ENCODE measurements at places on chromosomes 5 and 9.
A peak's percentile ranks its signal among the peaks of the same experiment; 100 is the strongest.

- DNase-seq: no peak
Observed at GRCh38 chr5:10671041-10672008, 89.7 kb downstream of the DAP start.

DNA sequence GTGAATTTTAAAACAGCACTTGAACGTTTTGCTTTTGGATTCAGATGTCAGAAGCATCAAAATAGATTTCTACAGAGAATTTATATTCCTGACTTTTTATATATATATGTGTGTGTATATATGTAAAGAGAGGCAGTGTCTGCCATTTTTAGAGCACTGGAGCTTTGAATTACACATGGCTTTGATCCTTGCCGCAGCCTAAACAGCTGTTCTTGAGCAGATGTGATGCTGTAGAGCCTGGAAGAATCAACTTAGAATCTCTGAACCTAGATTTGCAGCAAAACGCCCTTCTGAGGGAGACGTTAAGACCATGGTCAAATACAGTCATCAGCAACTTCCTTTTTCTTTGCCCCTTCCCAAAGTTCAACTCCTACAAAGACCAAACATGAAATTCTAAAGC is 21.7 kb upstream of the C5orf47 start:
- DNase-seq: no peak

DNA sequence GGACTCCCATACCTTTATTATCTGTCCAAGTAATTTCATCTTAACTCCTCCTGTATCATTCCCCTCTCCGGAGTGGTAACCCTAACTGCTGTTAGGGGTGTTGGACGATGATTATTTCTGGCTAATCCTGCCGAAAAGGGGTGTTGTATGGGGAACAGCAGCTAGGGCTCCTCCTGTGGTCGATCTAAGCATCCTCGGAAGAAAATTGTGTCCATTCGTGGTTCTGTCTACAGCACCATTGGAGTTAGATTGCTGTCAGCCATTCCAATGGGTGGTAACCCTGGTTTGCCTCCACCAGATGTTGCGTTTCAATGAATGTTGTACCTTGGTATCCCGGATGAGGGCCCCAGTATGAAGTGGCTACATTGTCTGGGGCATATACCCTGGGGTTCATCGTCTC is 35.6 kb upstream of the LMNB1 start:
- no peak for DNase-seq

DNA sequence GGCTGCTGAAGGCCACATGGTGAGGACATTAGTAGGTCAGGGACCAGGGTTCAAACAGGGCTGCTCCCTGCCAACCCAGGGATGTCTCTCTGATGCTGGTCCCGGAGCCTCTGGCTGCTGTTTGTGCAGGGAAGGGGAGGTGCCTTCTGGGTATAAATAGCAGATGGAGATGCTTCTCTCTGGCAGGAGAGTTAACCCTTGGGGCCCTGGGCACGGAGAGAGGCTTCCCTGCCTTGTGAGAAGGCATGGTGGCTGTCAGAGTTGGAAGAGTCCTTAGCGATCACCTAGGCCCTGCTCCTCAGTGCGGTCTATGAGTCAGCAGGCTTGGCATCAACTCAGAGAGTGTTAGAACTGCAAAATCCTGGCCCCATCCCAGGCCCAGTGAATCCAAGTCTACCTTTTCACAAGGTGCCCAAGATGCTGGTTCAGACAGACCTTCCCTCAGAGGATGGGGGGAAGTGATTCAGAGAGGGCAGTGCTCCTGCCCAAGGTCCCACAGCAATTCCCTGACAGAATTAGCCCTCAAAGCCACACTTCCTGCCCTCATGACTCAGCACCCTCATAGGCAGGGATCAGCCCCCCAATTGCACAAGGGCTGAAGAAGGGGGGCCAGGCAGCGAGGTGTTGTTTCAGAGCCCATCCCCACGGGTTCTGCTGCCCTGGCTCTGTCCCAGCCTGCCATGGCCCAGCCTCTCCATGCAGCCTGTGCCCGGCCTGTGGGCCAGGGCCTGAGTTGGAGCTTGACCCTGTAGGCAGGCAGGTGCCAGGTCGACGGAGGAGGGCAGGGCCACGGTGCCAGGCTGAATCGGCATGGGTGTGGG is 25.6 kb downstream of the CAMK2A start:
- peak; percentile 97 for DNase-seq

DNA sequence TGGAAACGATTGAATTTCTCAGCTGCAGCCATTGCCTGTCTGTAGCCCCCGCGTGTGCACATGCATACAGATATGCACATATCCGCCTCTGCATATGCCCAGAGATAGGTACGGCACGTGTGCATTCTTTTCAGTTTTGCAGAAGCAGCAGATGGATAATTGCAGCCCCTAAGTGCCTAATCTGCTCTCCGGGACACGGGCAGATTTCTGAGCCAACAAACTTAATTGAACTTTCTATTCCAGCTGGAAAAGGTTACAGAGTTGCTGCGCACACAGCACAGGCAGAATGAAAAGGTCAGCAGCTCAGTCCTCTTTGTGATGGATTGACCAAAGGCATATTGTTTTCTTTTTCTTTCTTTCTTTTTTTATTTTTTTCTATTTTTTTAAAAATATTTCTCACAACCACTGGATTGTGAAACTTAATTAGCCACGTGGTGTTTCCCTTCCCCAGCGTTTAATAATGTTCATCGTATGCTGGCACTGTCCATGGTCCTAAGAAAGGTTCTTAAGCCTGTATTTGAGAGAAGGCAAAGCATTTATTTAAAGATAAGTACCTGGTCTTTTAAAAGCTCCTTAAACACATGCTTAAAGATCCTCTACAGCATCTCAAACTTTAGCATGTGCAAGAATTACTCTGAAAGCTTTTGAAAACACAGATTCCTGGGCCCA is 270.2 kb upstream of the BRINP1 start:
- DNase-seq: no peak

DNA sequence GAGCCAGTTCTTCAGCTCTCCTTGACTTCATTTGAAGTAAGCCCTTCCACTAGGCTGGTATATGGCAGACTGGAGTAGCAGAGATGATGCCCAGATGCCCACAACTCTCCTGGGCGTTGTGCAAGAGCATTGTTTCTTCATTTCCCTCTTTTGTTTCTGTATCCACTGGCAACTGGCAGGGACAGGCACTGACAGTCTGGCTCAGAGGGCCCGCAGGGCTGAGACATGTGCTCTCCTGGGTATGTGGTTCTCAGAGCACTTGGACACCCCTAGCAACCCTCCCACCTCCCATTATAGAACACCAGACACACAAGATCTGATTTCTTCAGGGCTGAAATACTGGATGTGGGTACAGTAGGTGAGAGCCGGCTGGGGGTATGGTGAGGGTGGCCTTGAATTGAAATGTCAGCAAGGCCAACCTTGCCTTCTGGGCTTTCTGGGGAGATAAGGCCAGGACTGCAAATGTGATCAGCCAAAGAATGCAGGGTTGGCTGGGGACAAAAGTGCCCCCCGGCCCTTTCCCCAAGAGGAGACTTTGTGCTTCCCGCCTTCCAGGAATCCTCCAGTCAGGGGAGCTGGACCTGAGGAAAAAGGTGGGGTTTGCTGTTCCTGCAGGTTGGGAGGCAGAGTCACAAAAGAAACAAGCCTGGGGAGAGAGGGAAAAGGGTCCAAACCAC is 28.6 kb upstream of the CTNNA1 start:
- no peak for DNase-seq

DNA sequence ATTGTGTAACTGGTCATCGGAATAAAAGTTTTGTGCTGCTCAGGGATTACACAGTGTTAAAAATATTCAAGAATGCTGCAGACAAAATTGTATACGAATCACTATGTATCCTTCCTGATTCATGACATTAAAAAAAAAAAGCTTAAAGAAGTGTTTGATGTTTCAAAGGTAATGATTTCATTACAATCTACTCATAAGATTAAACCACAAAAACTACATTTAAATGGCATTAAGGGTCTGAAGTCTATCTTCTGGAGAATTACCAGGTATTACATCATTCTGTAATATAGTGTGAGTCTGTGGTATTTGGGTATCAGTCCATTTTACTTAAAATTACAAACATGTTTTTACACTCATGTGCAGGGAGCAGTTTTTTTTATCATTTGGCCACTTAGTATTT is 324.4 kb downstream of the NDUFS4 start:
- DNase-seq: no peak

DNA sequence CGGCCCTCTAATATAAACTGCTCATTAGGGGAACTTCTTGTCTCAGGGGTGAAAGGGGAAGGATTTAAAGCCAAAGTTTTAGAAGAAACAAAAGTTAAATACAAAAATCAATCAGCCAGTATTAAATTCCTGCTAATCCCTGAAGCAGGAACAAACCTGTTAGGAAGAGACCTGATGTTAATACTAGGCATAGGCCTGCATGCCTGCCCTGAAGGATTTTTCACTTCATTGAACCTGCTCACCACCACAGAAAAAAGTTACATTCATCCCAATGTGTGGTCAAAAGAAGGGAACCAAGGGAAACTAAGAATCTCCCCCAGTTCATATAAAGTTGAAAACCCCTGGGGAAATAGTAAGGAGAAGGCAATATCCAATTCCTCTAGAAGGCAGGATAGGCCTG is 9.4 kb upstream of the RNF180 start:
- no peak for DNase-seq

DNA sequence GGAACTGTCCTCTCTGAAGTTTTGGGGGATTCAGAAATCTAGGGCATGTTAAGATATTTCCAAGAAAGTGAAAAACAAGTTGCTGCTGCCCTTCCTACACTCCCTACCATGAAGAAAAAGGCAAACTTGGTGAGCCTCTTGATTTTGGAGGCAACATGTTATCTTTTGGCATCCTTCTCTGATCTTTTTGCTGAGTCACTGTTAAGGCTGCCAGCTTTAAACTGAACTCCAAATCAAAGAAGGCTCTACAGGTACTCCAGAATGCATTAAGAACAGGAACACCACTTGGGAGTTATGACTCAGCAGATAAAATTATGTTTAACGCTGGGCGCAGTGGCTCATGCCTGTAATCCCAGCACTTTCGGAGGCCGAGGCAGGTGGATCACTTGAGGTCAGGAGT is 24.0 kb downstream of the PCDHB15 start:
- no peak for DNase-seq

DNA sequence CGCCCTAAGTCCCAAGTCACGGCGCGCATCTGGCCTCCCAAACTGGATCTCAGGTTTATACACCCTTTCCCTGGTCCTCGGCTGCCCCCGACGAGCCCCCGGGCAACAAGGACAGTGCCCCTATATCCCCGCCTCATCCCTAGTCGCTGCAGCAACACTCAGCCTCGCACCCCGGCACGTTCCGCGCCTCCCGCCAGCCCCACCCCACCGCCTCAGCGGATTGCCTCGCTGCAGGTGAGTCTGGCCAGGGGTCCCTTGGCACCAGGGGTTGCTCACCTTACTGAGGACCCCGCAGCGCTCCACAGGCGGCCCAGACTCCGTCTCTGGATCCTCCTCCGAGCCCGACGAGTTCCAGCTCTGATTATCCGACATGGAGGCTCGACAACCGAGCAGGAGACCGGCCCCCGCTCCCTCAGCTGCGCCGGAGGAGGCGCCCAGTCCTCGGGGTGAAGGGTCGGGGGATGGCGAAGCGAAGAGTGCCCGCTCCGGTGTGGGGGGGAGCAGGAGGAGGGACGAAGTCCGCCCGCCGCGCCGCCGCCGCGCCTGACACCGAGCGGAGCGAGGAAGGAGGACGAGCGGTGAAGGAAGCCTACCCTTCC is 494 bp downstream of the CERT1 start:
- DNase-seq: peak; percentile 22

GRCh38 chr9:5186416-5187169 is 1.2 kb upstream of the INSL6 start:
- DNase-seq: peak; percentile 69

GRCh38 chr9:77981332-77981731 is 50.3 kb downstream of the GNAQ start:
- DNase-seq: peak; percentile 49

GRCh38 chr5:139049780-139050179 is 148.4 kb downstream of the SIL1 start:
- no peak for DNase-seq

DNA sequence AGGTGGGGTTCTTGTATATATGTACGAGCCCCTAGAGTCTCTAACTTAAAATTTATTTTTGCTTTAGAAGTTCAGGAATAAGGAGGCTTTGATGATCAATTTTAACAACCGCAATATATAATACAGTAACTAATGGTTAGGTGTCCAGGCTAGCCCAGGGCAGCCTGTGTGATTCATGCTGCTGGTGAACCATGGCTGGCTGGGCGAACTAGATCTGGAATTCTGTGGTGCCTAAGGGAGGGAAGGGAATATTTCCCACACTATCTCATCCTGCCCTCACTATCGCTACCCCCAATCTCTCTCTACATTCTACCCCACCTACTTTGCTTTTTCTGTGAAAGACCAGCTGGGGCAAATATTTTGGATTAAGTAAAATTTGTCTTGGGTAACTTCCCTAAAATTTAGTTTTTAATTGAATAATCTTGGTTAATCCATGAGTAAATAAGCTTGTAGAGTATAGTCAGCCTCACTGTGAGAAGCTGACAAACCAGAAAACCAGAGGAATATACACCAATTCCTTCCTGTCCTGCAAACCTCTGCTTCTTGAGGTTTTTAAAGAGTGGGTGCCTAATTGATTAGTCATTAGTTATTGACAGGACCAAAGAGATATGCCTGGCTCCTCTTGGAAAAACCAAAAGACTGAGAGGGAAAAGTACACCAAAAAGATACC is 115.1 kb upstream of the CCDC152 start:
- peak; percentile 62 for DNase-seq

GRCh38 chr5:2891781-2892180 is 140.3 kb upstream of the IRX2 start:
- no peak for DNase-seq

GRCh38 chr5:78627175-78627574 is 21.4 kb downstream of the LHFPL2 start:
- no peak for DNase-seq

DNA sequence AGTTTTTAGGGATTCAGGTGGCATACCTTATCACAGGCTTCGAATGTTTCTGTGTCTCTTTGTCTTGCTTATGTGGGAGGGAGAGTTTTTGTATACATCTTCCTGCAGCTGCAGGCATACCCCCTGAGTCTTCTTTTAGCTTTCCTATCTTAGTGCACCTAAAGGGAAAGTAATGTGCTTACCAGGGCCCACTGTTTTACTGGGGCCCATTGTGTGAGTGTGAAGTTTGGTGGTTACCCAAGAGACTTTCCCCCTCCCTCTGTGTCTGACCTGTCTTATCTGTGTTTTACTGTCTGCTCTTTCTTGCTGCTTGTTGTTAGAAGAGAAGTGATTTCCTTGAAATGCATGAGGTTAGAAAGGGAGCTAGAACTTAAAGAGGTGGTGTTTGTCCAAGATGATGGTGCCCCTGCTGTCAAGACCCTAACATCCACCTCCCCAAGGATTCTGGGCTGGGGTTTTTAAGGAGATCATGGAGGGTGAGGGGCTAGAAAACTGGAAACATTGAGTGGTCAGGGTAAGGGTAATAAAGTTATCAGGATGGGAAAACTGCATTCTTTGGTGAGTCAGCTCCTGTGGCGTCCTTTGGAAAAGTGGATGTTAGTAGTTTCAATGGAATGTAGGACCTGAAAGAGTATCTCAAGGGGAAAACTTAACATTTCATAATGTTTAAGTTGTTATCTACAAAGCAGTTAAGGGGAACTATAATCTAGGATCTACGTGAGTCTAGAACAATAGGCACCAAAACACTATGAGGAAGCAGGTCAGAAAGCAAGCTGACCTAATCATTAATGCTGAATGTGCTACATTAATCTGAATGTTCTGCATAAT is 583.5 kb upstream of the TUSC1 start:
- DNase-seq: peak; percentile 94

Measured in HT1080 (cell line).